ENCODE measurements at places on chromosomes 13 and 19. TPM values are rescaled to one million over a fixed set of nuclear protein-coding genes. Genes with fewer than 3 reads are reported as not detected.

Gene KLK4
- 0.44 TPM for polyA plus RNA-seq

Gene KLHL1
- polyA plus RNA-seq: not detected

Gene BIVM
- polyA plus RNA-seq: 1.8 TPM

Gene CLEC17A
- not detected for polyA plus RNA-seq

Gene ZNF793
- 5.0 TPM for polyA plus RNA-seq

Gene KDM4B
- 21.1 TPM for polyA plus RNA-seq

Gene F7
- 0.98 TPM for polyA plus RNA-seq

Gene GGACT
- 1.1 TPM for polyA plus RNA-seq

Gene NXNL1
- polyA plus RNA-seq: not detected

Gene AMER2
- polyA plus RNA-seq: 0.16 TPM

Gene ELF1
- 5.3 TPM for polyA plus RNA-seq

Gene RINL
- 11.1 TPM for polyA plus RNA-seq

Gene CCL25
- 0.46 TPM for polyA plus RNA-seq

Gene NANOS3
- 0.14 TPM for polyA plus RNA-seq

Gene CGB1
- not detected for polyA plus RNA-seq

Gene NALCN
- 0.26 TPM for polyA plus RNA-seq

Gene SHISA2
- polyA plus RNA-seq: 10.2 TPM

Gene DKKL1
- 6.8 TPM for polyA plus RNA-seq

Gene SLITRK5
- 0.42 TPM for polyA plus RNA-seq

Gene GAPDHS
- 0.47 TPM for polyA plus RNA-seq

Gene CD177
- 10.0 TPM for polyA plus RNA-seq

Gene PTH2
- not detected for polyA plus RNA-seq

Gene OR1I1
- polyA plus RNA-seq: not detected

Gene ZNF471
- 0.46 TPM for polyA plus RNA-seq

Gene ZGLP1
- polyA plus RNA-seq: 8.2 TPM

Gene CEACAM16
- polyA plus RNA-seq: not detected

Data from H1 (cell line).